CD4-positive, alpha-beta T cell treated with Interleukin-10 for 1 hour (primary cell): ENCODE measurements at places on chromosomes 5 and 9.

- DNase-seq: no peak
Measured at GRCh38 chr9:88355166-88355565, 33.1 kb upstream of the SPIN1 start.

GRCh38 chr9:32725066-32725860 lies 58.1 kb upstream of the TMEM215 start:
- no peak for DNase-seq

DNA sequence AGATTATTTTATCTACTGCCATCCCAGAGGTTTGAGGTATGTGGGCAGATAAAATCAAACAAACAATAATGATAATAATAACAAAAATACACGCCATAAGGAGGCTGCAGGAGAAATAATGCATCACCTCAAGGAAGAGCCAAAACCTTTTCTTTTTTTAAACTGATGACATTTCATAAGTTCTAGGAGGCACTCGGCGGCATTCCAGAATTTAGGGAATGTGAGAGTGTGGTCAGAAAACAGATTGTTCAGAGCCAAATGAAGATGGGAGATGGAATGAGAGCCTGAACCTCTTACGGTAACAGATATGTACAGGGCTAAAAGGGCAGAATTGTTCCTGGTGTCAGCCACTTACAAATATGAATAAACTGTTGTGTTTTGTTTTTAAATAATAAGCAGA lies 615.0 kb upstream of the CHD1 start:
- no peak for DNase-seq

GRCh38 chr9:7510199-7510598 lies 289.4 kb downstream of the DMAC1 start:
- DNase-seq: no peak

GRCh38 chr9:135065151-135065550 lies 22.3 kb upstream of the OLFM1 start:
- DNase-seq: no peak

GRCh38 chr9:70580606-70581195 lies 166.2 kb upstream of the KLF9 start:
- no peak for DNase-seq

- DNase-seq: no peak
Measured at GRCh38 chr5:10778179-10778910, 17.3 kb upstream of the DAP start.
